H1 (cell line): ENCODE measurements at places on chromosomes 2 and 18. TPM values are rescaled to one million over a fixed set of nuclear protein-coding genes. Genes with fewer than 3 reads are reported as not detected.

DNA sequence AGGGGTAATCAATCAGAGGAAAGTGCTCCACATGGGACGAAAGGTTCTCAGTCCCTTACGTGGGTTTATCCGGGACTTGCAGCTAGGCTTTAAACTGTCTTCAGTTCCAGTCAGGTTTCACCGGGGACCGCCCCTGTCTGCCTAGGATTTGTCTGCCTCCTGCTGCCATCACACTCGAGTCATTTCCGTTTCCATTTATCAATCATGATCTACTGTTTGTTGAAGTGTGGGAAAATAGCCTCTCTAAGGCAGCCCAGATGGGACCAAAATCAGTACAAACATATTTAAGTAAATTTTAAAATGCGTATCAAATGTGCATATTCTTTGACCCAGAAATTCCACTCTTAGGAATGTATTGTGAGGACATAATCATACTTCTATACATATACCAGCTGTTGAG is 10.5 kb downstream of the TRAPPC12 start:
- H3K4me3 ChIP-seq: no peak overlapping the region
- H3K27ac ChIP-seq: no peak overlapping the region
- no peaks in the 10 kb centered on the region for H3K27me3 ChIP-seq

GRCh38 chr2:239853706-239854327 is 171.3 kb downstream of the NDUFA10 start:
- no peaks in the 10 kb centered on the region for H3K36me3 ChIP-seq
- no peaks in the 10 kb centered on the region for H3K27me3 ChIP-seq
- no peaks in the 10 kb centered on the region for H3K4me1 ChIP-seq
- H3K4me3 ChIP-seq: no peak overlapping the region
- DNase-seq: no peak

DNA sequence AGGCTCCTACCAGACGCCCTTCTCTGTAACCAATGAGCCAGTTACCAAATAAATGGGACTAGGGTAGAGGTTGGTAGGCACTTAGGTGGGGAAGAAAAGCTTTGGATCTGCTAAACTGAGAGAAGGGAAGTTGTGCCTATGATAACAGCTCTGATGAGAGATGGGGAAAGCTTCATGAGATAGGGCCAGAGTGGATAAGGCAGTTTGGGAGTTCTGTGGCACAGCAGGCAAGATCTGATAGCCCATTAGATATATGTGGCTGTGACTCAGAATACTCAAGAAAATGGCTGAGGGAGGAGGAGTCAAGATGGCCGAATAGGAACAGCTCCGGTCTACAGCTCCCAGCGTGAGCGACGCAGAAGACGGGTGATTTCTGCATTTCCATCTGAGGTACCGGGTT is 99.8 kb downstream of the PDE11A start:
- no peak overlapping the region for H3K27ac ChIP-seq
- no peaks in the 10 kb centered on the region for H3K27me3 ChIP-seq
- H3K36me3 ChIP-seq: no peaks in the 10 kb centered on the region
- H3K4me3 ChIP-seq: peak overlapping the region; percentile 43; the same call in 1 of the 2 replicates
- no peaks in the 10 kb centered on the region for H3K4me1 ChIP-seq

DNA sequence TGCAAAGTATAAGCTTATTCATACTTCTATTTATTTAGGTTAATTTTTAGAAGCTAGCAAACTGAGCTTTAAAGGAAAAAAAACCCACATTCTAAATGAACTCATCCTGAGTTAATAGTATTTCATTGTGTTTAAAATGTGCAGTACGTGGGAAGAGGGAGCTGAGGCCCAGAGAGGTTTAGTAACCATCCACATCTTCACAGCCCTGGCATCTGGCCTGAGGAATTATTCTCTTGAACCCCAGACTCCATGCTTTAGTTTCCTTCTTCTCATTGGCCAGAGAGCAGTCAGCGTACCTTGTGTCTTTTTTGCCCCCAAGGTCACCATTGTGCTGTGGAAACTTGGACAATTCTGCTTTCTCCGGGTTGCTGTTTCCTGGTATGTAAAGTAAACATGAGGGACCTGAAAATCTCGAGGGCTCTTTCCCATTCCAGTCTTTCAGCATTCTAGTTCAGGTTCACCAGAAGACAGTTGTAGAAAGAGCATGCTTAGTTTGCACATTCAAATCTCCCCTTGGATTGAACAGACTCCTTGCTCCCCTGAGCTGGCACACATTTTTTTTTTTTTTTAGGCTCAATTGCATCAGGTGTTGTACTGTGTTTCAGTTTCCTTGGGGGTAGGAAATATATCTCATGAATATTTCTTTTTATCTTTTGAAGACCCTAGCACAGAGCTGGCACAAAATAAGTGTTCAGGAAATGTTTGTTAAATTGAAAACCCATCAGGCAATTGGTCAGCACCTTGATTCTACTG is 81.4 kb downstream of the MYCN start:
- no peaks in the 10 kb centered on the region for H3K27me3 ChIP-seq
- H3K4me1 ChIP-seq: peaks cover 6% of the 10 kb centered on the region; the same call in 1 of the 2 replicates
- no peak overlapping the region for H3K27ac ChIP-seq
- DNase-seq: no peak

DNA sequence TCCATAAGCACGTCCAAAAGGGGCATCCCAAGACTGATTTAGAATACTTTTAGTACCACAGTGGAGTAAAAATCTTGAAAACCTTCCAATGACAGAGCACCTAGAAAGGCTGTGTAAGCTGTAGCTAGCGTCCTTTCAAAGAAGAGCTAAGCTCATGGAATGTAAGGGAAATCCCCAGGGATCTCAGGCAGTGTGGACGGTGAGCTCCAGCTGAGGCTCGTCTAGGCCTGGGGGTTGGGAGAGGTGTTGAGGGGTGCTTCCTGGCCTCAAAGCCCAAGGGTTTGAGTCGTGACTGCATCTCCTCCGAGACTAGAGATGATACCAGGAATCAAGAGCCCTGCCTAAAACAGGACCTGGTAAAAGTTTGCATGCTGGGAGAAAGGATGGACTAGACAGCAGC is 7.6 kb downstream of the CTIF start:
- H3K4me3 ChIP-seq: peak overlapping the region; percentile 9
- DNase-seq: no peak
- peaks cover 54% of the 10 kb centered on the region for H3K4me1 ChIP-seq
- no peaks in the 10 kb centered on the region for H3K27me3 ChIP-seq
- no peak overlapping the region for H3K27ac ChIP-seq
- no peaks in the 10 kb centered on the region for H3K36me3 ChIP-seq

The STAMBP gene
- 49.7 and 50.5 TPM in 2 replicates for total RNA-seq

DNA sequence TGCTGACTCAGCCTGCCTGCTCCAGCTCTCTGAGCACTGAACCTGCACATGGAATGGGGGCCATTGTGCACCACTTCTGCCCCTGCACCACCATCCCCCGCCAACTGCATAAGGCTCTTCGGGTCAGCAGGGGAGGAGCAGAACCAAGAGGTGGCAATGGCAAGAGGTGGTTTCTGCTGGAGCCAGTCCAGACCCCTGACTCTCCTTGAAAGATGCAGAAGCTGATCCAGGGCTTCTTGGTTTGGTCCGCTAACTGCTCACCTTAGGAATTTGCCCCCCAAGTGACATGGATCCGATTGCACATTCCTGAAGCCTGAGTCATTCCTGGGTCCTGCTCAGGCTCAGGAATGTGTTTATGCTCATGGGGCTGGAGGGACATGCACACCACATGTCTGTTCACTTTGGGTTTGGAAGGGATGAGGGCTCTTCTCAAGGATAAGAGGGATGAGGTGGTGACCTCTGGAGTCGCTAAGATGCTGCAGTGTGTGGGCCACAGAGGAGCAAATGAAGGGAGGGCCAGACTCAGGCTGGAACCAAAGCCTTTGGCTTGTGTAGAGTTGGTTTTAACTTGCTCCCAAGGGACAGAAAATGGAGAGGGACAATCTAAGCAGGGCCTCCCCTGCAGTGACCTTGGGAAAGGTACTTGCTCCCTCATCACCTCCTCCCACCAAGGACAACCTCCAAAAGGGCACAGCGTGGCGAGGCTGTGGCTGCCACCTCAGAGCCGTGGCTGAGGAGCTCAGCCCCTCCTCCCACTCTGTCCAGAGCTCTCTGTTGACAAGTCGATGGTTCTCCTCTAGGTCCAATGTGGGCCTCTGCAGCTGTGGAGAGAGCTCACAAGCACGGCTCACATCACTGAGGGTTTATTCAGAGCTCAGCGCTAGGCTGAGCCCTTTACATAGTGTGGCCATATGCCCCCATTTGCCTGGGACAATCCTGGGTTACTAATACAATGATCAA is 66.2 kb downstream of the HS1BP3 start:
- no peak overlapping the region for H3K4me3 ChIP-seq
- H3K4me1 ChIP-seq: peaks cover 16% of the 10 kb centered on the region
- H3K36me3 ChIP-seq: no peaks in the 10 kb centered on the region
- H3K27ac ChIP-seq: peak overlapping the region; percentile 12; the same call in 1 of the 2 replicates
- H3K27me3 ChIP-seq: no peaks in the 10 kb centered on the region

DNA sequence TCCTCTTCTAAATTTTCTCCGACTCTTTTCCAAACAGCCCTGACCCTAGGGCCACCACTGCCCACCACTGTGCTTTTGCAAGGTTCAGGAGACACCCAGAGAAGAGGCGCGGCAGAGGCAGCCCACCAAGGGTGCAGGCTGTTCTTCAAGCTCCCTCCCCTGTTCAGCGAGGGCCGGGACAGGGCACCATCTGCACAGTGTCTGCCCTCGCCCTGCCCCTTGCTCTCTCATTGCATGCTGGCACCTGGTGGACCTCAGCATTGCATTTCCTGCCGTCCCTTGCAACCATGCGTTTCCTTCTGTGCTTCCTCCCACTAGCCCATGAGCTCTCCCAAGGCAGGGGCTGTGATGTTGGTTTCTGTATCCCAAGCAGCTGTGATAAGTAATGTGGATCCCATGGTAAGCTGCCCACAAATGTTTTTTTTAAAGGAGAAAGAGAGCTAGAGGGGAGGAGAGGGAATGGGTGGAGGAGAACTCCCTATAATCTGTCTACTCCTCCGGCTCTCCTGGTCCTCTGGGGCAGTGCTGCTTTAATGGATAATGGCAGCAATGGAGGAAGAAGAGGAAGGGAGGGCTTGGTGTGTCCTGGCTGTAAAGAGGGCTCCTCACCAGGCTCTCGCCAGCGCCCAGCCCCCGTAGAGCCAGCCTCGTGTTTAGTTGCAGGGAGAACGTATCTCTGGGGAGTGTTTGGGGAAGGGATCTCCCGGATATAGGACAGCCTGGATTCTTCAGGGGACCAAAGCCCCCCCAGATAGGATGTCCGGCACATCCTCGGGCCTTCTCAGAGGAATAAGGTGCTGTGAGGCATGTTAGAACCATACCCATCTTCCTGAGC is 15.6 kb upstream of the YWHAQ start:
- H3K27ac ChIP-seq: no peak overlapping the region
- no peaks in the 10 kb centered on the region for H3K36me3 ChIP-seq
- no peaks in the 10 kb centered on the region for H3K27me3 ChIP-seq

The RNF144A gene
- 15.0 and 15.1 TPM in 2 replicates for total RNA-seq

GRCh38 chr2:71727562-71727961 is 274.2 kb downstream of the DYSF start:
- no peak for DNase-seq
- no peaks in the 10 kb centered on the region for H3K27me3 ChIP-seq
- no peak overlapping the region for H3K4me3 ChIP-seq
- no peaks in the 10 kb centered on the region for H3K4me1 ChIP-seq

GRCh38 chr2:58667137-58667774 is 426.1 kb upstream of the FANCL start:
- no peaks in the 10 kb centered on the region for H3K27me3 ChIP-seq
- H3K4me3 ChIP-seq: no peak overlapping the region
- H3K27ac ChIP-seq: no peak overlapping the region
- no peaks in the 10 kb centered on the region for H3K36me3 ChIP-seq

The KCNF1 gene
- total RNA-seq: 0.48 and 0.90 TPM in 2 replicates

The MC5R gene
- total RNA-seq: 0.31 and 0.37 TPM in 2 replicates

The RNF152 gene
- 2.2 and 2.7 TPM in 2 replicates for total RNA-seq

- no peak for DNase-seq
- no peaks in the 10 kb centered on the region for H3K4me1 ChIP-seq
- H3K27ac ChIP-seq: no peak overlapping the region
- H3K36me3 ChIP-seq: no peaks in the 10 kb centered on the region
- no peaks in the 10 kb centered on the region for H3K27me3 ChIP-seq
These were observed 542.3 kb upstream of the VWC2L start for GRCh38 chr2:213868526-213868925.
